ENCODE measurements at places on chromosomes 2 and 18.

DNA sequence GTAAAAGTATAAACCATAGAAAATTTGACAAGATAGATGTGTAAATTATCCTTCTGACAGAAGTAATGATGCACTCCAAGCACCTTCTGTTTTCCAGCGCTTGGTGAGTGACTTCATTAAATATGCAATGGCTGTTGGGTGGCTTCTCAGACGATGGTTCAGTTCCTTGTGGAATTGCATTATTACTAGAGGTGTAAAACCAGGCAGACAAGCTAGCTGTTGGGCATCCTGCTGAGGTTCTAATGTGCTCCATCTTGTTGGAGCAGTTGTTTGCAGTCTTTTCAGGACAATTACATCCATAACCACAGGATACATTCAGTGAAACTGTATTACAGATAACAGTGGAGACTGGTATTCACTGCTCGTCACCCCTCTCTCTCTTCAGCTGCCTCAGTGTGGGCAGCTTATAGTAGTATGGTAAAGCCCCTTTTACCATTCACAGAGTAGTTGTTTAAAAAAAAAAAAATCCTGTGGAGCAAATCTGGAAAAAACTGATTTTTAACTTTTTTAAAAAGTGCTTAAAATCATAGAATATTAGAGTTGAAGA is 143.5 kb downstream of the AGPS start:
- no peak for DNase-seq

DNA sequence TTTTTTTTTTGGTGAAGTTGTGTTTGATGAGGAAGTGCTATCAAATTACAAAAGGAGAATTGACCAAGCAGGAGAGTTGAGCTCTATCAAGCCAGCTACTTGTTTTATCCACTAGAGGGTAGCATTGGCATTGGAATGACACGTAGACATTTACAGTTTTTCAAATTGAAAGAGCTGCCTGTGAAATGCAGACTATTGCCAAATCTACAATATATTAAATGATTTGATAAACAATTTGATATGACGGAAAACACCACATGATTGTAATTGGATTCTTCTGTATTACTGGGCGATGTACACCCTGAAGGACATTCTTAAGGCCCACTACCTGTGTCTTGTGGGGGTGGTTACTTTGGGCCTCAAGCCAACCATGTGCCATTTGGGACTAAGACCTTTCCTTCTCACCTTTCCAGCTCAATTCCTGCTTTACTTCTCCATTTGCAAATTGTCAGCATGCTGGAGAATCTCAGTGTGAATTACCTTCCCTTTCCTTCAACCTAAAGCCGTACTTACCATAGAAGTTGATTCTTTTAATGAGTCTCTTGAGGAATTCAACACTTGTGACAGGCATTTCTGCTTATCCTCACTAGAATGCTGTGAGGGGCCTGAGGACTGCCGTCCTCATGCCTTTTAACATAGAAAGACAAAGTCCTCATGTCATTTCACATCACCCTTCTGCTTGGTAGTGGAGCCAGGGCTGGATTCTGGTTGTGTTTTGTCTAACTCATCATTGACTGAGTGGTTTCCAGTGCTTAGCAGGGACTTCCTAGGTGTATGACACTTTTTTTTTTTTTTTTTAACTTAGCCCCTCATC is 134.8 kb upstream of the THUMPD2 start:
- DNase-seq = peak; percentile 61

DNA sequence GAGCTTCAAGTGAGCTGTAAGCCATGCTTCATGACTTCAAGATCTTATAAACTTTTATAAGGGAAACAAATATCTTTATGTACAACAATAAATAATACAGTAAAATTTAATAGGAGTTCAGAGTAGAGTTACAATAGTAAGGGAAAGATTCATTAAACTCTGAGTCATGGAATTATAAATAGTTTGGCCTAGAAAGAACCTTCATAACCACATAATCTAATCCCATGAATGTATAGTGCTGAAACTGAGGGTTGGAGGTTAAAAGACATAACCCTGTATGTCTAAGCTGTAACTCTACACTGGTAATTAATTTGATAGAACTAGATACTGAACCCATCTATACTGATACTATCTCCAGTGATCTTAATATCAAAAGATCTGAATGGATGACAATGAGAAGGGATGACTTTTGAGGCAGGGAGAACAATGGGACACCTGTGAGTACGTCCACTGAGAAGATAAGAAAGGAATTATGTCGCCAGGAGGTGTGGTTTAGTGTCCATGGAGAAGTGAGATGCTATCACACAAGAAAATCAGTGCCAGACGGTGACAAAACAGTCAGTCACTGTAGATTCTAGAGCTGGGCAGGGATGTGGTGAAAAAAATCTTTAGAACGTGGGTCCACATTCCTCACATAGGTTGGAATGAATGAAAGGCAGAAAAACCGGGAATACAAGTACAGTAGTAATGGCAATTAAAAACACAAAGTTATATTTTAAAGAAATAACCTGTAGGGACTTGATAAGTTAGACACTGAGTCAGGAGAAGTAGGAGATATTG is 1.1 kb downstream of the IL1F10 start:
- no peak for DNase-seq

DNA sequence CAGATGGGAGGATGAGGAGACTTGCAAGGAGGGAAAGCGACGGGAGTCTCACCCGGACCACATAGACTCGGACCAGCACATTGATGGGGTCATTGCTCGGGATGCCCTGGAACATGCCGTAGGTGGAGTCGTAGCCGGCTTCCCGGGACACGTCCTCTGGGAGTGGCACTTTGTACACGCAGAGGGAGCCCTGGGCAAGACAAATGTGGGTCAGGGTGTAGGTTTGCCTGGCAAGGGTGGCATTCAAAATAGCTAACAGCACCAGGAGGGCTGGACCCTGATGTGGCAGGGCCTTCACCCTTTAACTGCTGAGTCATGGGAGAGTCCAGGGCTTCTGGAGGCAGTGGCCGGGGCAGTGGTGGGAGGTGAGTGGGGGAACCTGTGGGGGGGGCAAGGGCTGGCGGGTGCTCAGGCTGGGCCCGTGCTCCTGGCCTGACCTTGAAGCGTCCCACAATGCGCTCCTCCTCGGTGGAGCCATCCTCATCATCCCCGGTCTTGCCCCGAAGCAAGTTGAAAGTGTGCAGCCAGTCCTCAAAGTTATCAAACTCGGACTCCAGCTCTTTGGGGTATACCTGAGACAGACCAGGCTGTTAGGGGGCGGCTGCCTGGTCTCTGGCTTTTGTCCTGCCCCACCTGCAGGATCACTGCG is 11.1 kb downstream of the OTOF start:
- no peak for DNase-seq

DNA sequence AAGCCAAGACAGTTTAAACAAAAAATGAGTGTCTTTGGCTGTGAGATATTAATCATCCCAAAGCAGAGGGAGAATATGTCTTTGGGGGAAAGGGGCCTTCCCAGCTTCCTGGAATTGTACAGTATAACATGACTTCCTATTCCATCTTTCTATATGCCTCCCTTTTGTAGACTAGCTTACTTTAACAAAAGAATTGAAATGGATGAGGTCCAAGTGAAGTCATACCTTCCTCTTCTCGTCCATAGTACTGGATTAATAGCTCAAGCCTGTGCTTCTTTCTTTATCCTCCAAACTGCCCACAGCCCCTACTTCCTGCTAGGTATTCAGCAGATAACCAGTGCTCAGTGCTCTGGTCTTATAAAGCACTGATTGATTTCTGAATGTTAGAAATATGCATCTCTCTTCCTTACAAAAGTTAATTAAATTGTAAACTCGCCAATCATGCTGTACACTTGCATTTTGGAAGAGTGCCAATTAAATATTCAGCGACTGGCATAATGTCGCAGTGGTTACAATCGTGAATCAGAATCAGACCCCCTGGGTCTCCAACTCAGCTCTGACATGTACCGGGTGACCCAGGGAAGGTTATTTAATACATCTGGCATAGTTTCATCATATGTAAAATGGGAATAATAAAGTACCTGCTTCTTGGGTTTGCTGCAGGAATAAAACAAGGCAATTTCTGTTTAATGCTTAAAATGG is 325.1 kb downstream of the RND3 start:
- DNase-seq = no peak

DNA sequence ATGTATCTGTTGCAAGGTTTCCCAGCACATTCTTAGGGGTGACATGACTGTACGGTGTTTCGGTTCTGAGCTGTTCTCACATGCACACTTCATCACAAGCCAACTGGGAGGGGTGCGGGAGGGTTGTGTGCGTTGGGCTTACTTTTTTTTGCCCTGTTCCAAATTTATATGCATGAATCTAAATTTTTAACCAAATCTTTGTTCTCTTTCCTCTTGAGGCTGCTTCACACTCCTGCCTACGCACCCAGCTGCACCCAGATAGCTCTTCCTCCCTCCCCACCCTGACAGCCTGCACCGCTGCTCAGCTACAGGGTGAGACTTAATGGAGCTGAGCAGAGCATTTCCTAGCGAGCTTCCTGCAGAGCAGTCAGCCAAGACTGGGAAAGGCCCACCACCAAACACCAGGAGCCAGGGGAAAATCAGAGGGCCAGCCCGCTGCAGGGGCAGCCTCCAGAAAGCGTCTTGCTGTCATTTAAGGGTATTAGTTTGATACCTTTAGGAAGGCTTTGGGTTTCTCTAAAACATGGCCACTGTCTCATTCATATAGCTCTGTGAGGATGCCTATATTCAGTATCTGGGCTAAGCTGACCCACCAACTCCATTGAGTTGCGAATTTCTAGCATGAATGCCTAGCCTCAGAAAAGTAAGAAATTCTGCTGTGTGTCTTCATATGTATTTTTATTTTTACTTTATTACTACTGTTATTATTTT is 84.5 kb downstream of the POU3F3 start:
- no peak for DNase-seq

- DNase-seq = no peak
Measured at GRCh38 chr2:227029426-227030105, 134.4 kb downstream of the COL4A4 start.

DNA sequence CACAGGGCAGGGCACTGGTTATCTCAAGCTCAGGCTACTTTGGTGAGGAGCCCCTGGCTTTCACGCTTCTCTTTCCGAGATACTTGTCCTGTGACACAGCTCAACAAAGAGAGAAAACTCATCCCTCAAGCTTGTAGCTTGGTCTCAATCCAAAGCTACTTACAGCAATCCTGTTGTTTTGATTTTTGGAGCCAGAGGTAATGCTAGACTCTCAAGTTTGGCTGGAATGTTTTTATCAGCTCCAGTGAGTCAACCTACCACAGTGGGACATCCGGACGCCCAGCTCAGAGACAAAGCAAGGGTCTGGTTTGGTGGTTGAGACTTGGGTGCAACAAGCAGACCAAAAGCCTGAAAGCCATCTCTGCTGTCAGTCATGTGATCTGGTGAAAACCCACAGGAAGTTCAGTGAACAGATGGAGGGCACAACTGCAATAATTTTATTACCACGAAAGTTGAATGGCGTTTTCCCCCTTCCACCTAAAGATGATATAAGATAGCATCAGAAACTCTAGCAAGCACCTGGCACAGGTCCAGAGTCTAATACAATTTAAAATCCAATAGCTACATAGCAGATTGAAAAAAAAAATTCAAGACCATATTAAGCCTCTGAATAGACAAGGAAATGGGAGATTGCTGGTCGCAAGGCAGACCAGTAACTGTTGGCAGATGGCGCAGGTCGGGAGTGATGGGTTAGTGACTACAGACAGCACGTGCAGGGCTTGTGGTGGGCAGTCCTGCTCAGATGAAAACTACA is 102.3 kb upstream of the SMAD7 start:
- peak; percentile 74 for DNase-seq

DNA sequence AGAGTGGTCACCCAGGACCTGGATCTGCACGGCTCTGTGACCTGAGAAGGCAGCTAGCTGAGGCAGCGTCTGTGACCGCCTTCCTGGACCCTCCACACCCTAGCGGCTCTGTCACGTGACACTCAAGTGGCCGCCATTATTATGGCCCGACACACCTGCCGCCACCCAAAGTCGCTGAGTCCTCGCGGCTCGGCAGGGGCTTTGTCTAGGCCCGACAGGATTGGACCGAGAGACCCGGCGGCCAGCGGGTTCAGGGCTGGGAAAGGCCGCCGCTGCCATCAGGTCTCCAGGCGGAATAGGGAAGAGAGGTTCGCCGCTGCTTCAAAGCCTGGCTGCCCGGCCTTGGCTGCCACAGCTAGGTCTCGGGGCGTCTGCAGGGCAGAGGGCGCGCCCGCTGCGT is 1162.5 kb upstream of the LRRTM1 start:
- DNase-seq = no peak

DNA sequence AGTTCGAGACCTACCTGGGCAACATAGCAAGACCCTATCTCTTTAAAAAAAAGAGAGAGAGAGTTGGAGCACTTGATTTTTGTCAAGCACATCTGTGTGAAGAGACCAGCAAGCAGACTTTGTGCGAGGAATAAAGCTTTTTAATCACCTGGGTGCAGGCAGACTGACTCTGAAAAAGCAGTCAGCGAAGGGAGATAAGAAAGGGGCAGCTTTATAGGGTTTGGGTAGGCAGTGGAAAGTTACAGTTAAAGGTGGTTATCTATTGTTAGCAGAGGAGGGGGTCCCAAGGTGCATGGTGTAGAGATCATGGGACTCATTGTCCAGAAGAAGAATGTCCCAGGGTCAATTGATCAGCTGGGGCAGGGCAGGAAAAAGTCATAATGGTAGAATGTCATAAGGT is 34.4 kb downstream of the NCL start:
- DNase-seq = no peak
